Naive thymus-derived CD4-positive, alpha-beta T cell (primary cell): ENCODE measurements at places on chromosomes 4 and X. TPM values are rescaled to one million over a fixed set of nuclear protein-coding genes. Genes with fewer than 3 reads are reported as not detected.

DNA sequence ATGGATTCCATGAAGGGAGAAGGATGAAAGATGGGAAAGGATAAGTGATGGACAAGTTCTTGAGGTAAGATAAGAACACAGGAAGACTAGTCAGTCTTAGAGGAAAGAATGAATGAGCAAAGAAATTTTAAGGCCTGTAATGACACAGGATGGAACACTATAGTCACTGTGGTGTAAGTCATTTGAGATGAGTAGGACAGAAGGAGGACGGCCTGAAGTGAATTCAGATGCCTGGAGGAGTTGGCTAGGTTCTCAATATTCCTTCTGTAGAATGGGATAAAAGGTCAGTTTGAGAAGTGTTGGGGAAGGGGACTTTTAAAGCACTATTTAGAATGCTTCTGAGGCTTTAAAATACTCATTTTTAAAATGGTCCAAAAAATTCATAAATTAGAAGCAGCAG lies 3.9 kb downstream of the MSMO1 start:
- no peaks in the 10 kb centered on the region for H3K27me3 ChIP-seq
- DNase-seq = no peak
- no peak overlapping the region for H3K4me3 ChIP-seq
- no peak overlapping the region for H3K27ac ChIP-seq
- peaks cover 4% of the 10 kb centered on the region for H3K36me3 ChIP-seq

The RBMX gene
- 204 TPM for total RNA-seq

DNA sequence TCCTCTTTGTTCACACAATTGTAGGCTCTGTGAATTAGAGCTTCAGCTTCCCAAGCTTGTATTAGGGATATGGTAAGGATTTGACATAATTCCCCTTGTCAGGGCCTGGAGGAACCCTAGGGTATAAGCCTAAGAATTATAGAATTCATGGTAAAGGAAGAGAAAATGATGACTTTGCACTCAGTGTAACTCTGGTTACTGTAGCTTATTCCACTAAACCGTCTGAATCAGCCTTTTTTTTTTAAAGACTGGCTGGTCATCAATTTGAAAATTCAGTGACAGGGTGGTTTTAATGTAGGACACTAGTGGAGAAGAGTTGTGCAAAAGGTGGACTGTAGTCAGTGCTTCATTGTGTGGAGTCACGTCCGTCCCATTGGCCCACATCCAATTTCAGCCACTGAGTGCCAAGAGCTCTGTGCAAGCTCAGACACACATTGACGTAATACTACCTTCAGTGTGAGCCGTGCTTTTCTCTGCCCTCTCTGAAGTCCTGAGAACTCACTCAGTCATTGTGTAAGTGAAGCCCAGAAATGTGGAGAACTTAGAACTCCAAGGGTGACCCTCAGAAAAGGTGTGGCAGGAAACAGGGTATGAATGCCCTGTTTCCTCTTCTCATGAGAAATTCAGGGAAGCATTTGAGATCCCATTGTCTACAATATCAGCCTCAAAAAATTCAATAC lies 449.8 kb downstream of the C4orf33 start:
- no peaks in the 10 kb centered on the region for H3K4me1 ChIP-seq
- no peak for DNase-seq
- no peak overlapping the region for H3K27ac ChIP-seq
- no peaks in the 10 kb centered on the region for H3K36me3 ChIP-seq
- H3K27me3 ChIP-seq = no peaks in the 10 kb centered on the region

The MAGEA10 gene
- total RNA-seq = not detected

DNA sequence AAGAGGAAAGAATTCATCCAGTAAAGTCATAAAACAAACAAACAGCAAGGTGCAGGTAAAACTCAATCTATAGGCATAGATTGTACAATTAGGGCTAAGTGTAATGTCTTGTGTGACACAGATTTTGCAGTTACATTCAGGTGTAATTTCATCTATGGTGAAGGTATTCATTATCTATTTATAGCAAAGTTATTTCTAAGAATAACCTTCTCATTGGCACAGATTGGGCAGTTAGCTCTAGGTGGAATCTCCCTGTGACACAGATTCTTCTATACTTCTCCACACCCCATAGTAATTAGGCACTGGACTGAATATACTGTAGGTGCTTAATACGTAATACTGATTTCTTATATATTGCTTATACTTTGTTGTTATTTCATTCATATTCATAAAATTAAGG lies 66.8 kb downstream of the COL25A1 start:
- H3K27me3 ChIP-seq = no peaks in the 10 kb centered on the region
- H3K27ac ChIP-seq = no peak overlapping the region
- no peaks in the 10 kb centered on the region for H3K36me3 ChIP-seq
- DNase-seq = no peak
- H3K4me3 ChIP-seq = no peak overlapping the region

DNA sequence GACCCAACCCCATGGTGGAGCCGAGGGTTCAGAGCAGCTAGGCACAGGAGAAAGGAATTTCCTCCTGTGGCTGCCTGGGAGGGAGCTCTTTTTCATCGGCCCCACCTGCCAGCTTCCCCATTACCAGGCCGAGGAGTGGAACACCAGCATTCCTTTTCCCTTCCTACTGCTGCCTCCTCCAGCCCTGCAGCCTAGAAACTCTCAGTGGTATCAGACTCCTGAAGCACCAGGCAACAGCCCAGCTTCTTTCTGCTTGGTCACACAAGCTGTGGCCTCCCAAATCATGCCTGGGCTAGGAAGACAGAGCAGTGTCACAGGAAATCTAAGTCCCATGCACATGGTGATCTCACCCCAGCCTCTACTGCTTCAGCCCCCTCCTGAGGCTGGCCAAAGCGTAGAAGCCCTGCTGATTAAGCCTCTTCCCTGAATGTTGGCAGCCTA lies 30.1 kb downstream of the RTL5 start:
- H3K36me3 ChIP-seq = no peaks in the 10 kb centered on the region
- H3K4me3 ChIP-seq = peak overlapping the region; percentile 59
- H3K4me1 ChIP-seq = peaks cover 55% of the 10 kb centered on the region
- no peak overlapping the region for H3K27ac ChIP-seq
- no peak for DNase-seq

- no peaks in the 10 kb centered on the region for H3K36me3 ChIP-seq
- no peaks in the 10 kb centered on the region for H3K4me1 ChIP-seq
- DNase-seq = no peak
- H3K27ac ChIP-seq = no peak overlapping the region
- no peak overlapping the region for H3K4me3 ChIP-seq
Measured at GRCh38 chrX:72346302-72346949, 40.7 kb upstream of the CITED1 start.

The CXCL8 gene
- 501 TPM for total RNA-seq

DNA sequence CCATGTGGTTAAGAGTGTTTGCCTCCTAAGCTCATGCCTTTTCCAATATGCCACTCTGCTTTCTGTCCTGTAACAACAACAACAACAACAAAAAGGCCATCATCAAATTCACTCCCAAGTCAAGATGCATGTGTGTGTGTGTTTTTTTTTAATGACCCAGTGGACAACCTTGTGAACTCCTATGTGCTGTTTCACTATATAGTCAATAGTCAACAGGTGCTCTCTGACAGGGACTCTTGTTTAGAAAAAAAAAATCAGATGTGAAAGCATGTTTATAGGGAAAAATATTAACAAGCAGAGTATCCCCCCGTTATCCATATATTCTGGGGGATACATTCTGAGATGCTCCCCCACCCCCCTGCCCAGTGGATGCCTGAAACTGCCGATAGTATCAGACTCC lies 50.6 kb upstream of the BEND2 start:
- no peak for DNase-seq
- H3K36me3 ChIP-seq = no peaks in the 10 kb centered on the region
- no peaks in the 10 kb centered on the region for H3K27me3 ChIP-seq

DNA sequence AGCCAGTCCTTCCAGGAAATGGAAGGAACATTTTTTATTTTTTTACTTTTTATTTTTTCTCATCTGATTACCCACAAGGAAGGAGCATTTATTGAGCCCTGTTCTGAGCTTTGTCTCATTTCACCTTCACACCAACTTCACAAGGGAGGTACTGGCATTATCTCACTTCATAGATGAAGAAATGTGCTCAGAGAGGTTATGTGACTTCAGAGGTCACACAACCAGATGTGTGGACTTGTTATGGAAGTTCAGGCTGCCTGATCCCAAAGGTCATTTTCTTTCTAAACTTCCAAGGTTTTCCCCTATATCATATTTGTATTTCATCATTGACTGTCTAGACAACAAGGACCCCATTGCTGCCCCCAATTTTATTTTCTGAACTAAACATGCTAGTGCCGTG lies 160.3 kb downstream of the DCLK2 start:
- DNase-seq = no peak
- H3K4me3 ChIP-seq = no peak overlapping the region
- H3K27me3 ChIP-seq = no peaks in the 10 kb centered on the region
- no peak overlapping the region for H3K27ac ChIP-seq
- H3K4me1 ChIP-seq = no peaks in the 10 kb centered on the region

- no peaks in the 10 kb centered on the region for H3K4me1 ChIP-seq
- H3K27me3 ChIP-seq = no peaks in the 10 kb centered on the region
- no peak overlapping the region for H3K27ac ChIP-seq
- H3K36me3 ChIP-seq = no peaks in the 10 kb centered on the region
- H3K4me3 ChIP-seq = no peak overlapping the region
- DNase-seq = no peak
Measured at GRCh38 chrX:131187206-131187605, 101.9 kb downstream of the IGSF1 start.

DNA sequence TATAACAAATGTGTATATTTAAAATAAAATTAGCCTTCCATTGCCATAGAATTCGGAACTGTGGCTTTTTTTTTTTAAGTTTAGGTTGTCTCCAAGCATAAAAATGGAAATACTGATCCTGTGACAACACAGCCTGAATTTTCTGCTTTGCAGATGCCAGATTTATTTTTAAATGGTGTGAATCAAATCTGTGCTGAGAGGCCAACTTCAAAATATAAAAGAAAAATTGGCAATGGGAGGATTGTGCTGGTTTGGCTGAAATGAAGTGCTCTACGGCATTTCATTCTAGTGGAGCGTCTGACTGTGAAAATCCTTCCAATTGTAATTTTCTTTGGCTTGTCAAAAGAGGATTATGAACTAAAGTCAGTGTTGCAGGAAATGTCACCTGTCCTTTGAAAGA lies 580.3 kb upstream of the ZFP42 start:
- no peaks in the 10 kb centered on the region for H3K4me1 ChIP-seq
- H3K36me3 ChIP-seq = no peaks in the 10 kb centered on the region
- no peak for DNase-seq
- H3K27ac ChIP-seq = no peak overlapping the region
- no peak overlapping the region for H3K4me3 ChIP-seq

DNA sequence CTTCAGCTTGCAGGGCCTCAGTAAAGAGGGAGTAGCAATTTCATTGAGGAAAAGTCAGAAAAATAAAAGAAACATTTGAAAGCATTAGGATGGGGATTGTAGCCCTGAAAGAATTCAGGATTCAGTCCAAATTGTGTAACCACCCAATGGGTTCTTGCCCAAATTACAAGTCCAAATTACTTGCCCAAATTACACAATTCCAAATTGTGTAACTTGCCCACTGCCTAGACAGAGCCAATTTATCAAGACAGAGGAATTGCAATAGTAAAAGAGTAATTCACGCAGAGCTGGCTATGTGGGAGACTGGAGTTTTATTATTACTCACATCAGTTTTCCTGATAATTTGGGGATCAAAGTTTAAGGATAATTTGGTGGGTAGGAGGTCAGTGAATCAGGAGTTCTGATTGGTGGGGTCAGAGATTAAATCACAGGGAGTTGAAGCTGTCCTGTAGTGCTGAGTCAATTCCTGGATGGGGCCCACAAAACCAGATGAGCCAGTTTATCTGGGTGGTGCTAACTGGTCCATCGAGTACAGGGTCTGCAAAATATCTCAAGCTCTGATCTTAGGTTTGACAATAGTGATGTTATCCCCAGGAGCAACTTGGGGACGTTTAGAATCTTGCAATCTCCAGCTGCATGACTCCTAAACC lies 18.1 kb upstream of the PAGE5 start:
- DNase-seq = no peak
- H3K4me3 ChIP-seq = no peak overlapping the region
- H3K36me3 ChIP-seq = no peaks in the 10 kb centered on the region
- no peaks in the 10 kb centered on the region for H3K27me3 ChIP-seq

The SATL1 gene
- total RNA-seq = not detected

GRCh38 chr4:157222771-157223160 lies 2.2 kb downstream of the GRIA2 start:
- no peaks in the 10 kb centered on the region for H3K27me3 ChIP-seq
- no peaks in the 10 kb centered on the region for H3K36me3 ChIP-seq
- H3K4me1 ChIP-seq = no peaks in the 10 kb centered on the region
- no peak overlapping the region for H3K27ac ChIP-seq
- no peak for DNase-seq

DNA sequence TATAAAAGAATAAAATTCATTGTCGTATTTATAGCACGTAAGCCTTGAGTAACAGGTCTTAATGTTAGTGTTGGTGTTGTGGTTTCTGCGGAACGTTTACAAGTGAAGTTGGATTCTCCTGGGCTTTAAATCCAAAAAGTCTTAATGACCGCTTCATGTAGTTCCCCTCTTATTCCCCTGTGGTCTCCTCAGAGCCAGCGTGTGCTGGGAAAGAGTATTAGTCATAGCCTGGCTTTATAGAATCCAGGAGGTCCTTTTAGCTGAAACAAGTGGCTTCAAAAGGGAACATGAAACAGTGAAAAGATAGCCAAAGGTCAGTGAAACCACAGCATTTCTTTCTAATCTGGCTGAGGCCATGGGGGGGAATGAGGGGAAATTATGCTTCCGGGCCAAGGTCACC lies 79.1 kb downstream of the CLCN4 start:
- no peaks in the 10 kb centered on the region for H3K36me3 ChIP-seq
- H3K27me3 ChIP-seq = no peaks in the 10 kb centered on the region
- H3K4me3 ChIP-seq = no peak overlapping the region
- H3K27ac ChIP-seq = no peak overlapping the region
- DNase-seq = no peak
- H3K4me1 ChIP-seq = no peaks in the 10 kb centered on the region

The APLN gene
- not detected for total RNA-seq

DNA sequence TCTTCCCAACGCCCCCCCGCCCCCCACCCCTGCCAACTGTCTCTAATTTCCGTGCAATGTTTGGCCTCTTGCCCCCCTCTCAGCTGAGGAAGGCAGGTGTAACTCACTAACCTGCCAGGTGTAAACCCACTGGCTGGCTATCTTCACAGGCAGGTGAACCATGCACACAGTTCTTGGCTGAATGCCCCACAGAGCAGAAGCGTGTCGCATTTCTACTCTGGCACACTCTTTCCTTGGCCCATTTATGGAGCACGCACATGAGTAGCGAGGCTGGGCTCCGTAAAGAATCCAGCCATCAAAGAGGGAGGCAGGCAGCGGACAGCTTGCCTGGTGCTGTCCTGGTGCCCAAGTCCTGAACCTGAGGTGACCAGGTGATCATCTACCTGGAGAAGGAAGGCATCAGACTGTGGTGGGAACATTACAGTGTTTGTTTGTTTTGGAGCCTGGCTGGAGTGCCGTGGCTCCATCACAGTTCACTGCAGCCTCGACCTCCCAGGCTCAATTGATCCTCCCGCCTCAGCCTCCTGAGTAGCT lies 39.2 kb upstream of the CRMP1 start:
- no peaks in the 10 kb centered on the region for H3K36me3 ChIP-seq
- H3K27me3 ChIP-seq = no peaks in the 10 kb centered on the region
- H3K27ac ChIP-seq = no peak overlapping the region
- no peak for DNase-seq
- H3K4me3 ChIP-seq = no peak overlapping the region

The FGF13 gene
- not detected for total RNA-seq

- H3K36me3 ChIP-seq = no peaks in the 10 kb centered on the region
- no peak for DNase-seq
- no peaks in the 10 kb centered on the region for H3K27me3 ChIP-seq
- no peak overlapping the region for H3K27ac ChIP-seq
- no peak overlapping the region for H3K4me3 ChIP-seq
Measured at GRCh38 chr4:7330031-7330596, 104.6 kb downstream of the PSAPL1 start.

- DNase-seq = no peak
- no peaks in the 10 kb centered on the region for H3K27me3 ChIP-seq
- H3K27ac ChIP-seq = no peak overlapping the region
- H3K4me1 ChIP-seq = no peaks in the 10 kb centered on the region
- no peak overlapping the region for H3K4me3 ChIP-seq
Measured at GRCh38 chrX:146854281-146854680, 39.7 kb upstream of the CXorf51A start.
